Metanephros (tissue), 2 donors: ENCODE measurements at places on chromosomes 6 and 20. TPM values are rescaled to one million over a fixed set of nuclear protein-coding genes. Genes with fewer than 3 reads are reported as not detected.

AVP gene
- total RNA-seq, result not detected

PHF10 gene
- total RNA-seq, result 43.2 TPM

BACH2 gene
- 15.6 TPM for total RNA-seq

OPRM1 gene
- not detected for total RNA-seq

SLC26A8 gene
- 0.29 TPM for total RNA-seq
